Upper lobe of right lung (tissue), 1 donor: ENCODE measurements at places on chromosomes 2 and 18.

- H3K36me3 ChIP-seq, result peaks cover 1% of the 10 kb centered on the region
- H3K27ac ChIP-seq, result peak overlapping the region; percentile 39
- H3K4me1 ChIP-seq, result peaks cover 6% of the 10 kb centered on the region
- DNase-seq, result no peak
Observed at GRCh38 chr2:48474574-48475298, 55.2 kb upstream of the STON1 start.

- H3K4me3 ChIP-seq, result no peak overlapping the region
- no peaks in the 10 kb centered on the region for H3K4me1 ChIP-seq
- H3K27ac ChIP-seq, result no peak overlapping the region
- no peaks in the 10 kb centered on the region for H3K27me3 ChIP-seq
- DNase-seq, result no peak
- H3K36me3 ChIP-seq, result no peaks in the 10 kb centered on the region
Observed at GRCh38 chr2:238476258-238476657, 49.5 kb downstream of the ASB1 start.

DNA sequence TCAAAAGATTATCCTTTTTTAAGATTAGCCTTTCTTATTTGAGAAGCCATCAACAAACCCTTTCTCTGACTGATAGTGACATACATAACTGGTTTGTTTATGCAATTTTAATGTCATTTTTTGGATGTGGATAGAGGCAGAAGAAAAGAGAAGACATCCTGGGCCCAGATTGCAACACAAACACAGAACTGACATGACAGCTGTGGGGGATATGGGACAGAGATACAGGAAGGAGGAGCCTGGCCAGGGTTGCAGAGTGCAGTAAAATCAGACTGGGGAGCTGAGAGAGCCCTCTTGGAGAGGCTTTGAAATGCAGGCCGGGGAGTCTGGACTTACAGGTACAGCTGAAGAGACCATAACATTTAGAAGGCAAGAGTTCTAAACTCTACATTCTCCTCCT lies 65.1 kb downstream of the SIGLEC15 start:
- peaks cover 64% of the 10 kb centered on the region for H3K36me3 ChIP-seq
- no peak overlapping the region for H3K27ac ChIP-seq
- no peak overlapping the region for H3K4me3 ChIP-seq
- no peaks in the 10 kb centered on the region for H3K27me3 ChIP-seq
- no peaks in the 10 kb centered on the region for H3K4me1 ChIP-seq

- DNase-seq, result no peak
- H3K36me3 ChIP-seq, result peaks cover 92% of the 10 kb centered on the region
- no peak overlapping the region for H3K4me3 ChIP-seq
Observed at GRCh38 chr2:24762518-24762917, 30.7 kb downstream of the PTRHD1 start.

- no peaks in the 10 kb centered on the region for H3K36me3 ChIP-seq
- no peak overlapping the region for H3K27ac ChIP-seq
- no peak for DNase-seq
- no peaks in the 10 kb centered on the region for H3K27me3 ChIP-seq
Observed at GRCh38 chr2:61443342-61444041, 27.4 kb downstream of the USP34 start.

DNA sequence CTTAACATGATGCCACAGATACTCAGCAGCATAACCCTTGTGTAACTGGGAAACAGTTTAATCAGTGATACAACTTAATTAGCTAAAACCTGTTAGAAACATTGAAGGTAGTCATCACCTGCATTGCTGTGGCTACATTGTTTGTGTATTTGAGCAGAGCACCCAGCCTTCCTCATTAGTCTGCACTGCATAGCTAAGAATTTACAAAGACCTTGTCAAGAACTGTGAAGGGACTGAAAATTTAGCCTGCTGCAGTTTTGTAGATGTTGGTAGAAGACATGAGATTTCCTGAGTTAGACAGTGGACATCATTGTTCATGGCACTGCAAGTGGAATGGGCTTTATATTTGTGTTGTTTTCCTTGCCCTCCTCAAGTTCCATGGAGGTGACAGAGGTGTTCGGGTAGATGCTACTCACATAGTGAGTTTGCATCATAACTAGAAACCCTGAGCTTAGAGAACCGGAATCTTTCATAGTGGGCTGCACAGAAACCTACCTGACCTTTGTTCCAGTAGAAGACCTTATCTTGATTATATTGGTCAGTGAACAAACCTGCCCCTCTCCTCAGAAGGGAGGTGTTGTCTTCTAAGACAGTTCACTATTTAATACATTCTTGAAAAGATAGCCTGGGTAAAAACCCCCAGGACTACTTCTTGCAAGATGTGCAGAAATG lies 12.5 kb downstream of the VAPA start:
- no peak overlapping the region for H3K27ac ChIP-seq
- no peak for DNase-seq
- no peaks in the 10 kb centered on the region for H3K36me3 ChIP-seq
- H3K4me1 ChIP-seq, result peaks cover 69% of the 10 kb centered on the region

DNA sequence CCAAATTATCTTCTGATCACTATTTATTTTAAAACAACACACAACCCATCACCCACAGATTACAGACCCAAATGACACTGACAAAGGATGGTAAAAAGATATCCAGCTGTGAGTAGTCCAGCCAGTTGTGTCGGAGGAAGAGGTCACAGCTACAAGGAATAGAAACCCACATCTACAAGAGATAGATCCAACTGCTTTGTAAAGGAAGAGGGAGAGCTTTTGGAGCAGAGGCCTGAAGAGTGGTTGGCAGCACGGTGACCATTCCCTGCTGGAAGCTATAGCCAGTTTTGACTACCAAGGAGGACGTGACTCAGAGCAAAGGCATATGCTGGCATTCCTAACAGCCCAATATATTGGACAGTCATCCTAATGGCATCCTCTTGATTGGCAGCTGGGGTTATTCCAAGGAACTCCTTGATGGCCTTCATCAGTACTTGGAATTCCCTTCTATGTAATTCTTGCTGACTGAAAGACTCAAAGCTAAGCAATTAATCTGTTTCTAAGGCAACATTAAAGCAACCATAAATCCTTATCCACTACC lies 17.1 kb downstream of the SLC8A1 start:
- H3K4me1 ChIP-seq, result peaks cover 10% of the 10 kb centered on the region
- H3K4me3 ChIP-seq, result no peak overlapping the region
- H3K36me3 ChIP-seq, result no peaks in the 10 kb centered on the region
- DNase-seq, result no peak
- no peak overlapping the region for H3K27ac ChIP-seq

DNA sequence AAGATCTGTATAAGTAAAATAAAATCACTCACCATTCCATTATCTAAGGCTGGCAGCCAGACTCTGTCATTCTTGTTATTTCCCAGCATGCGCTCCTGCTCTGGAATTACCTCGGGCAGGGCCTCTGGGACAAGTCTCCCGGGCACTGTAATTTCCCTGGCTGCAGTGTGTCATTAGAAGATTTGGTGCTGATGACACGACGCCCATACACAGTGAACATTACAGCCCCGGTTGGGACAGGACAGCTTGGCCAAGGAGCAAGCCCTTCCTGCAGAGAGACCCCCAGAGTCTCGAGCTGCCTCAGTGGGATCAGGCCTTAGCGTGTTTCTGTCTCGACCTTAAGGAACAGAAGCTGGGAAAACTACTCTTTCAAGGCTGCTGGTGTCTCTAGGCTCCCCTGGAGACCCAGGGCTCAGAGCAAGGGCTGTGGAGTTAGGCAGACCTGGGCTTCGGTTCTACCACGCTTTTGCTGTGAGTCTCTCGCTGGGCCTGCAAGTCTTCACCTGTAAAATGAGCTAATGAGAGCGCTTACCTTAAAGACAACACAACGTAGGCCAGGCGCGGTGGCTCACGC lies 39.7 kb downstream of the SMAD7 start:
- no peaks in the 10 kb centered on the region for H3K36me3 ChIP-seq
- no peak for DNase-seq
- no peaks in the 10 kb centered on the region for H3K27me3 ChIP-seq

- no peak overlapping the region for H3K27ac ChIP-seq
- peaks cover 22% of the 10 kb centered on the region for H3K4me1 ChIP-seq
- no peak overlapping the region for H3K4me3 ChIP-seq
- no peak for DNase-seq
- H3K27me3 ChIP-seq, result no peaks in the 10 kb centered on the region
Observed at GRCh38 chr2:28681158-28681571, 70.5 kb upstream of the PPP1CB start.

- no peaks in the 10 kb centered on the region for H3K4me1 ChIP-seq
- no peak for DNase-seq
- no peak overlapping the region for H3K27ac ChIP-seq
- H3K27me3 ChIP-seq, result no peaks in the 10 kb centered on the region
- no peaks in the 10 kb centered on the region for H3K36me3 ChIP-seq
Observed at GRCh38 chr2:80370375-80371009, 65.9 kb upstream of the LRRTM1 start.

DNA sequence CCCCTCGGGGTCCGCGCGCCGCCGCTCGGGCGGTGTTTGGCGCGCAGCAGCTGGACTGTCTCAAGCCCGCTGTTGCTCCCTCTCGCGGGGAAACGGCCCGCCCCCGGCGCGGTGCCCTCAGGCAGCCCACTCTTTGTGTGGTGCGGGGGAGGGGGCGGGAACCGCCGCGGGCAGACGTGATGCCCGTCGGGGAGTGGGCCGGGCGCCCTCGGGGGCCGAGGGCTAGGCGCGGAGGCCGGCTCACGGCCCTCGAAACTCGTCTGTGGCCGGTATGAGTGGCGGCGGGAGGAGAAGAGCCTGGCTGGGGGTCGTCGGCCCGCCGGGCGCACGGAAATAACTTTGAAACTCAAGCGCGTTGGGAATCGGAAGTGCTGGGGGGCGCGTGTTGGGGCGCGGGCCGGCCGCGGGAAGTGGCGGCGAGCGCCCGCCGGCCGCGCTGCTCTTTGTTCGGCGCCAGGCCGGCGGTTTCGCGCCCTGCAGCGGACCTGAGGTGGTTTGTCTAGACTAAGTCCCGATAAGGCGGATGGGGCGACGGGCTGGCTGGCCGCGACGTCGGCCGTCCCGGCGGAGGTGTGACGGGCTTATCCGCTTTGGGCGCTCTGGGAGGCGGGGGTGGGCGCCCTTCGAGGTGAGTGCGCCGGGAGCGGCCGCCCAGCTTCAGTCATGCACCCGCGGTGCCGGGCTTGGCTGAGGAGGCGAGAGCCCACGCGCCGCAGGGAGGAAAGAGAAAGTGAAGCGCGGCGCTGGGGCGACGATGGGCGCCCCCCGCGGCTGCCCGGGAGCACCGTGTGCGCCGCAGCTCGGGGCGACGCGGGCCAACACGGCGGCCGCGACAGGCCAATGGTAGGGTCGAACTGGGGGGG lies 679 bp downstream of the PTMA start:
- H3K4me1 ChIP-seq, result peaks cover 30% of the 10 kb centered on the region
- DNase-seq, result peak; percentile 87

GRCh38 chr2:55707751-55708150 lies 14.1 kb upstream of the PNPT1 start:
- no peaks in the 10 kb centered on the region for H3K36me3 ChIP-seq
- no peak for DNase-seq
- no peaks in the 10 kb centered on the region for H3K27me3 ChIP-seq
- no peak overlapping the region for H3K27ac ChIP-seq
- H3K4me3 ChIP-seq, result no peak overlapping the region
